ENCODE measurements at places on chromosomes 3 and 15. TPM values are rescaled to one million over a fixed set of nuclear protein-coding genes. Genes with fewer than 3 reads are reported as not detected.

FSTL1 gene
- total RNA-seq, result 222 TPM

VEPH1 gene
- total RNA-seq, result 24.0 TPM

GP9 gene
- not detected for total RNA-seq

GOLGA6L4 gene
- total RNA-seq, result 1.3 TPM

CCR8 gene
- not detected for total RNA-seq

TIMP4 gene
- total RNA-seq, result 0.97 TPM

CNTN4 gene
- total RNA-seq, result not detected

FSIP1 gene
- total RNA-seq, result 0.16 TPM

CTXN2 gene
- total RNA-seq, result not detected

TTC23 gene
- 29.8 TPM for total RNA-seq

APH1B gene
- total RNA-seq, result 16.0 TPM

C3orf80 gene
- not detected for total RNA-seq

TUSC7 gene
- not detected for total RNA-seq

GNB4 gene
- 35.1 TPM for total RNA-seq

All from bladder microvascular endothelial cell (primary cell).